ENCODE measurements at places on chromosomes 3 and 15.
A peak's percentile ranks its signal among the peaks of the same experiment; 100 is the strongest.

GRCh38 chr15:57323806-57324589 lies 52.3 kb upstream of the CGNL1 start:
- peak; percentile 43 for DNase-seq

- DNase-seq, result peak; percentile 25
Observed at GRCh38 chr15:75198560-75199356, 2.9 kb upstream of the C15orf39 start.

- DNase-seq, result peak; percentile 80
Observed at GRCh38 chr3:120791913-120792312, 49.4 kb downstream of the GTF2E1 start.

GRCh38 chr3:137121704-137122314 lies 164.0 kb downstream of the IL20RB start:
- DNase-seq, result peak; percentile 40

- no peak for DNase-seq
Observed at GRCh38 chr3:48247401-48247811, 6.5 kb downstream of the ZNF589 start.

DNA sequence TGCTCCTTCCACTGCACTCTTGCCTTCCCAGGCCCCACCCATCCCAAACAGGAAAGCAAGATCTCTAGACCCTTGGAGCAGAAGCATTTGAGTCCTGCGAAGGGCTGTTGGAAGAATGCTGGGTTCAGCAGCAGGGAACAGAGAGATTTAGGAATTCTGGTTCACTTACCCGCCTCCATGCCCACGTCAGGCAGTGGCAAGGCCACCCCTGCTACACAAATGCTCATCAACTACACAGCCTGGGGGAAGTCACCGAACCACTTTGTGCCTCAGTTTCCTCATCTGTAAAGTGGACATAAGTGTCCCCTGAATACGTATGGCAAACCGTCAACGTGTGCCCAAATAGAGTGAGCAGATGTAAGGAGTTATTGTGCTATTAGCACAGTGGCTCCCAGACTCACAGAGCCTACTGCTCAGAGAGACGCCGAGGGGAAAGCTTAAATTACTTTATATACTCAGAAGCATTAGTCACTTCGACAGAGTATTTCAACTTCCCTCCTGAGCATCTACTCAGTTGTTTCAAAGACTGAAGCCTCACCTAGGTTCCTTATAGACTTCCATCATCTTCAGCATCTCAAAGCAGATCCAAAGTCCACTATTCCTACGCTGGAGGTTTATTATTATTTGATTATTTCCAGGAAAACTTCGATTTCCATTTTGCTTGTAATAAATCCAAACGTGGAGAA lies 905 bp downstream of the HOMER2 start:
- no peak for DNase-seq

DNA sequence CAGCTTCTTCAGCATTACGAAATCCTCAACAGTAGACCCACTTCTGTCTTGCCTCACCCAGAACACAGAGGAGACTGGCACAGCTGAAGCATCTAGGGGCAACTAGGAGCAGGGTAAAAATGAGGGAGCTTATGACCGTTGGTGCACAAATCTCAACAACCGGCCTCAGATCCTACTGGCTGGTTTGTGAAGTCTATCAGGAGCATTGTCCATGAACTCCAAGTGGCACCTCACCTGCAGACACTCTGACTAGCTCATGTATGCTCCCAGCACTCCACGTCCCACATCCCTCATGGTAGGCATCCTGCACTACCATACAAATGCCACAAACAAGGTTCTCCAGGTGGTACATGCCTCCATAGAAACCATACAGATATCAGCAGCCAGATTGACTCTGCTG lies 163.1 kb downstream of the TLE3 start:
- DNase-seq, result no peak

GRCh38 chr15:76274226-76274625 lies 37.0 kb downstream of the ETFA start:
- DNase-seq, result no peak

DNA sequence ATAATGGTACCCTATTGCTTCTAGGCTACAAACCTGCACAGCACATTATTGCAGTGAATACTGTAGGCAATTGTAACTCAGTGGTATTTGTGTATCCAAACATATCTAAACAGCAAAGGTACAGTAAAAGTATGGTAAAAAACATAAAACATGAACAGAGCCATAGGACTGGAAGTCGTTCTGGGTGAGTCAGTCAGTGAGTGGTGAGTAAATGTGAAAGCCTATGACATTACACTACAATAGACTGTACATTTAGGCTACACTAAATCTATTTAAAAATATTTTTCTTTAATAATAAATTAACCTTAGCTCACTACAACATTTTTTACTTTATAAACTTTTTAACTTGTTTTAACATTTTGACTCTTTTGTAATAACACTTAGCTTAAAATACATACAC lies 21.3 kb downstream of the RAB6B start:
- DNase-seq, result no peak

- no peak for DNase-seq
Observed at GRCh38 chr3:182925330-182925943, 54.9 kb downstream of the DCUN1D1 start.
